Thymus (tissue), 14 donors: ENCODE measurements at places on chromosomes 12 and 14. TPM values are rescaled to one million over a fixed set of nuclear protein-coding genes. Genes with fewer than 3 reads are reported as not detected.
A peak's percentile ranks its signal among the peaks of the same experiment; 100 is the strongest.

Gene GRIP1
- total RNA-seq: 3.9 TPM

GRCh38 chr14:38662781-38663180 is 406.9 kb upstream of the CLEC14A start:
- no peak for DNase-seq
- H3K4me3 ChIP-seq: no peak overlapping the region
- no peak overlapping the region for H3K27ac ChIP-seq
- no peaks in the 10 kb centered on the region for H3K4me1 ChIP-seq

Gene SERPINA5
- 0.24 TPM for total RNA-seq

GRCh38 chr12:131436922-131437705 is 273.8 kb upstream of the SFSWAP start:
- no peaks in the 10 kb centered on the region for H3K4me1 ChIP-seq
- H3K27ac ChIP-seq: no peak overlapping the region
- no peak overlapping the region for H3K4me3 ChIP-seq
- H3K27me3 ChIP-seq: peaks cover 23% of the 10 kb centered on the region
- H3K36me3 ChIP-seq: no peaks in the 10 kb centered on the region

Gene CLEC9A
- total RNA-seq: 16.2 TPM

Gene CLEC1A
- total RNA-seq: 42.5 TPM

DNA sequence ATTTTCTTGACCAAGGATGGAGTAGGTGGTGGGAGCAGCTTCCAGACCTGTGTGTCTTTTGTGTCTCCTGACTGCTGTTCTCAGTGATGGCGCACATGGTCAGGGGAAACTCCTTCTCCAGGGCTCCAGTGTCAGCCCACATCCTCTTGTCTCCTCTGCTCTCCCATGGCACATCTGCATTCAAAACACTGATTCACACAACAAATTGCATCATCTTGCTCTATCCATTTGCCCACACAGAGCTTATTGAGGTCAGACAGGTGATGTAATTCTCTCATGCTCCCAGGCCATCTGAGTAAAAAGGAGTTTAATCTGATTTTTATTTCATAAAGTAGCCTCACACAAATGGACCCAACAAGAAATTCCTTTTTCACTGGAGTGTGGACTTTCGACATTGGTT is 21.8 kb upstream of the TMEM132C start:
- H3K27ac ChIP-seq: no peak overlapping the region
- no peaks in the 10 kb centered on the region for H3K4me1 ChIP-seq
- H3K4me3 ChIP-seq: no peak overlapping the region
- no peak for DNase-seq
- no peaks in the 10 kb centered on the region for H3K36me3 ChIP-seq

Gene P2RX7
- 1.7 TPM for total RNA-seq

Gene SPRYD4
- total RNA-seq: 1.2 TPM

DNA sequence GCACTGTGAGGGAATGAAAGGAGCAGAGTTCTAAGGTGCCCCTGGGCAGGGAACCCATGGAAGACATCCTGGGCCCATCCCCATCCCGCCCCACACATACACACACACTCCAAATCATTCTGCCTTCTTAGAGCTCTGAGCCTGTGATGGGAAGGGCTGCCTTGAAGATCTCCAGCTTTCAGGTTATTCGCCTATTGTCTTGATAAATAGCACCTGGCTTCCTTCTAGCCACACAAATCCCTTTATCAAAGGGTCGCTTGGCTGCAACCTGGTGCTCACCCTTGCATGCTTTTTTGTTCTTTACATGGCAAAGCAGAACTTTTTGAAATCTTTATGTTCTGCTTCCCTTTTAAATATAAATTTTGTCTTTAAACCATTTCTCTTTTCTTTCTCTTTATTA is 112.2 kb upstream of the TMTC1 start:
- H3K4me1 ChIP-seq: no peaks in the 10 kb centered on the region
- no peak overlapping the region for H3K27ac ChIP-seq
- no peaks in the 10 kb centered on the region for H3K27me3 ChIP-seq
- H3K4me3 ChIP-seq: no peak overlapping the region
- H3K36me3 ChIP-seq: no peaks in the 10 kb centered on the region
- no peak for DNase-seq

- no peaks in the 10 kb centered on the region for H3K36me3 ChIP-seq
- DNase-seq: no peak
- no peaks in the 10 kb centered on the region for H3K4me1 ChIP-seq
These were observed 103.3 kb downstream of the C12orf75 start for GRCh38 chr12:105433804-105434203.

DNA sequence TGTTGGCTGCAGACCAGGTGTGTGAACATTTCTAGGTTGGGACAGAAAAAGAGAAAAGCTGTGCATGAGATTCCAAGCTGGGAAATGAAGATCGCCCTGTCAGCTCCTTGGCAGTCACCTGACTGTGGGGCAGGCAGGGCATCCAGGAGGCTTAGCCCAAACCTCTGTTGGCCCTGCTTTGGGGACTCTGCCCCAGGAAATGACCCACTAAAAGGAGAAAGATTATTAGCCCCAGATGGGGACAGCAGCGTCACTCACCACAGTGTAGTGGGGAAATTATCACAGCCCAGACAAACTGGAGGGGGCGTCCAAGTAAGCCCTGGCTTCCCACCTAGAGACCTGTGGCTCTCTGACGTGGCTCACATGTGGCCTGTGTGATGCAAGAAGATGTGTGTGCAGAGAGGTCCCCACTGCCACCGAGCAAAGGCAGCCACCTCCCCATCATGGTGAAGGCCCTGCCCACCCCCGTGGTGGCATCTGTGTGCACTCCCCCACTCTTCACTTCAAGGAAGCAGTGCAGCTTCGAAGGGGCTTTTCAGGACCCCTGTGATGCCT is 39.1 kb downstream of the DIO3 start:
- H3K4me1 ChIP-seq: peaks cover 5% of the 10 kb centered on the region
- no peak overlapping the region for H3K27ac ChIP-seq
- no peaks in the 10 kb centered on the region for H3K36me3 ChIP-seq

DNA sequence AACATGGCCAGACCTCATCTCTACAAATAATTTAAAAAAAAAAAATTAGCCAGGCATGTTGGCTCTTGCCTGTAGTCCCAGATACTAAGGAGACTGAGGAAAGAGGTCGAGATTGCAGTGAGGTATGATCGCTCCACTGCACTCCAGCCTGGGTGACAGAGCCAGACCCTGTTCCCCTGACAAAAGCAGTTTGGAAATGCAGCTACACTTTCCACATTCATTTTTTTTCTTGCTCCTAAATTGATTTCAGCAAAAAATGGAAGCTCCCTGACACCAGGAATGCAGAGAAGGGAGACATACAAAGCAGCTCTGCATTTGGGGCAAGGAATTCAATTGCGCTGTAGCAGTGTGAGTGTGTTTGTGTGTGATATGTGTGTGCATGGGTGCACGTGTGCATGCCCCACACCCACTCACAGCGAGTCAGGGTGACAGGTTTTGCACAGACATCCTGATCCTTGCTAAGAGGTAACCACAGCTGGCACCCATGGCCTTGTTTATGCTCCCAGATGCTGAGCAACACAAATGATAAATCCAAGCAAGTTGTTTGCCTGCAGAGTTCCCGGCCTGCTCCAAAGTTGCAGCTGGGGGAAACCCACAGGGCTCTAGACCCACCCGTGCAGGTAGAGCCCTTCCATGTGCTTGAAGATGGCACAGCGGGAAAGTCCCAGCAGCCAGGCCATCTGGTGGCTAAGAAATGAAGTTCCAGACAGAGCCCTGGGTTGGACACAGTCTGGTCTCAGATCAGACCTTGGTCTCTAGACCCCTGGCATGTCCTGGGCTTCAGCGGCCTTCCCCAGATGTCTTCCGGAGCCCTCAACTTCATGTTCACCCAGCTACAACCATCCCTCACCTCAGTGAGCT is 25.9 kb upstream of the BDKRB2 start:
- no peak for DNase-seq
- peaks cover 12% of the 10 kb centered on the region for H3K4me1 ChIP-seq
- no peak overlapping the region for H3K4me3 ChIP-seq
- no peaks in the 10 kb centered on the region for H3K27me3 ChIP-seq

- H3K4me1 ChIP-seq: peaks cover 17% of the 10 kb centered on the region
- DNase-seq: no peak
- no peaks in the 10 kb centered on the region for H3K36me3 ChIP-seq
- no peaks in the 10 kb centered on the region for H3K27me3 ChIP-seq
- H3K27ac ChIP-seq: peak overlapping the region; percentile 26
- H3K4me3 ChIP-seq: no peak overlapping the region
These were observed 37.4 kb downstream of the SUSD6 start for GRCh38 chr14:69648480-69649451.

Gene NID2
- total RNA-seq: 7.5 TPM

DNA sequence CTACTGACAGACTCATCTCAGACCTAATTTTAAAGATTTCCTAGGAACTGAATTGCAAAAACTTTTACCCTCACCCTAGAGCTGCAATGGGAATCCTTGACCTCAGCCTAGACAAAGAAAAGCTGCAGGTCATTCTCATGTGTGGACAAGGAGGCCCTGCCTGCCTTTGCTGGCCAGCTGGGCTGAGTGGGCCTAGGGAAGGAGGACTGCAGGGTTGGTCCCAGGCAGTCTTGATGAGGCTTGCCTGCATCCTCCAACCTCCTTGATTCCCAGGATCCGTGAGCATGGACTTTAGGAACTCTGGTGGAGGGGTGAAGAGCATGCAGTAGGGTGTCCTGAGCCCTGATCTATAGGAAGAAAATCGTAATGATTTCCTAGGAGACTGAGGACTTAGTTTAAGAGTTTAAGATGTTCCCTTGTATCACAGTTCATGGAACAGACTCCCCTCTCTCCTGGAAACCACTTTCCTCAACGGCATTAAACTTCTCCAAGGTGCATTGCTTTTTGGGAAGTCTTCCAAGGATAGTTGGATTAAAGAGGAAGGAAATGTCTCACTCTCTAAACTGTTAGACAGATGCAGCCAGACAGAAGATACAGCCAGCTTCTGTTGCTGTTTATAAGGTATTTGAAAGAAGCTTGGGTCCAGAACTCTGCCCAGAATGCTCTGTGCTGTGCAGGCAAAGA is 55.4 kb upstream of the DDX11 start:
- H3K4me3 ChIP-seq: no peak overlapping the region
- no peak for DNase-seq
- H3K4me1 ChIP-seq: peaks cover 61% of the 10 kb centered on the region
- peak overlapping the region; percentile 35 for H3K27ac ChIP-seq
- H3K36me3 ChIP-seq: no peaks in the 10 kb centered on the region

DNA sequence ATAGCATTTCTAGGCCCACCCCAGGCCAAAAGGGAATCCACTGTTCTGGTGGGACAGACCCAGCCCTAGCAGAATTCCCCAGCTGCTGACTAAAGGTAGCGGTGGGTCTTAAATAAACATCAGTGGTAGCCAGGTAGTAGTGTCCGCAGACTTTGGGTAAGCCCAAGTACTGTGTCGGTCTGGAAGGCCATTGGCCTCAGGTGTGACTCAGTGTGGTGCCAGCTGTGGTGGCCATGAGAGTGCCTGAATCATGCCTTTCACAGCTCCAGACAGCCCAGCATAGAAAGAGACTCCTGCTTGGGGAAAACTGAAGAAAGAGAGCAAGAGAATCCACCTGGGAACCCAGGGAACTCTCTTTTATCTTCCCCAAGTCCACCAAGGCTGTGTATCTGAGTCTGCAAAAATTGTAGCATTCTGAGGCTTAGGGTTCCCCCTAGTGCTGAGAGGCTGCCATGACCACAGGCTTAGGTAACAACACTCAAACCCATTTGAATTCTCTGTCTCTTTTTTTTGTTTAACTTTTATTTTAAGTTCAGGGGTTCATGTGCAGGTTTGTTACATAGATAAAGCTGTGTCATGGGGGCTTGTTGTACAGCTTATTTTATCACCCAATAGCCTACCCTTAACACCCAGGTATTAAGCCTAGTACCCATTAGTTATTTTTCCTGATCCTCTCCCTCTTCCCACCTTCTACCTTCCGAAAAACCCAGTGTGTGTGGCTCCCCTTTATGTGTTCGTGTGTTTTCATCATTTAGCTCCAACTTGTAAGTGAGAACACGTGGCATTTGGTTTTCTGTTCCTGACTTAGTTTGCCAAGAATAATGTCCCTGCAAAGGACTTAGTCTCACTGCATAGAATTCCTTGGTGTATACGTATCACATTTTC is 16.7 kb upstream of the CD163L1 start:
- H3K4me3 ChIP-seq: no peak overlapping the region
- DNase-seq: peak; percentile 37
- H3K27ac ChIP-seq: no peak overlapping the region
- no peaks in the 10 kb centered on the region for H3K4me1 ChIP-seq
- H3K36me3 ChIP-seq: no peaks in the 10 kb centered on the region

DNA sequence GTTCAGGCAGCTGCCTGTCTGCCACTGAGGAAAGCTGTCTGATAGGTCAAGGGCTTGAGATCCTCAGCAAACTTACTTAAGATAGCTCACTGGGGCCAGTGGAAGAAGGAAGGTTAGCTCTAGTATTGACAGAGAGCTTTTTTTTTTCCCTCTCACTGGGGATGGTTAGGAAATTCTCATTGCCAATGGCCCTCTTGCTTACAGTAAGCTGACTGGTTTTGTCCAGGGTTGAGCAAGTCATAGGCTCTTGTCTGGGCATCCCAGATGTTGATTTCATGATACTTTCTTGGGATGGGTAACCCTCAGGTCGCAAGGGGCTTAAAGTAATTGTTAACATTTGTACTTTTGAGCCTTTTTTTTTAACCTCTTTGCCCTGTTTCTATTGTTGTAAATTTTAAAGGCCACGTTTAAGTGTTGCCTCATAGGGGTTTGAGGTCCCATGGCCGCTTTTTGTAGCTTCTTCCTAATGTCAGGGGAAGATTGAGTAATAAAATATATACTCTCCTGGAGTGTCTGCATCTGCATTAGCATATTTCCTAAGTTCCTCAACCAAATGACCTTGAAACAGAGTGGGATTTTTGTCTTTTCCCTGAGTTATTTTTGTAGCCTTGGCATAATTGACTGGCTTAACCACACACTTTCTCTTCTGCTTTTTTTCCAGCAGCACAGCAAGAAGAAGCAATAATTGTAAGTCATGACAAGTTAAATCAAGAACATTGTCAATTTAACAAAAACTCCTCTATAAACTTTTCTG is 716.0 kb downstream of the LRFN5 start:
- H3K4me1 ChIP-seq: no peaks in the 10 kb centered on the region
- DNase-seq: no peak
- H3K27me3 ChIP-seq: no peaks in the 10 kb centered on the region
- H3K27ac ChIP-seq: no peak overlapping the region

GRCh38 chr14:34093883-34094282 is 143.0 kb upstream of the EGLN3 start:
- no peak for DNase-seq
- no peaks in the 10 kb centered on the region for H3K36me3 ChIP-seq
- no peak overlapping the region for H3K27ac ChIP-seq
- H3K27me3 ChIP-seq: no peaks in the 10 kb centered on the region
- H3K4me3 ChIP-seq: no peak overlapping the region

DNA sequence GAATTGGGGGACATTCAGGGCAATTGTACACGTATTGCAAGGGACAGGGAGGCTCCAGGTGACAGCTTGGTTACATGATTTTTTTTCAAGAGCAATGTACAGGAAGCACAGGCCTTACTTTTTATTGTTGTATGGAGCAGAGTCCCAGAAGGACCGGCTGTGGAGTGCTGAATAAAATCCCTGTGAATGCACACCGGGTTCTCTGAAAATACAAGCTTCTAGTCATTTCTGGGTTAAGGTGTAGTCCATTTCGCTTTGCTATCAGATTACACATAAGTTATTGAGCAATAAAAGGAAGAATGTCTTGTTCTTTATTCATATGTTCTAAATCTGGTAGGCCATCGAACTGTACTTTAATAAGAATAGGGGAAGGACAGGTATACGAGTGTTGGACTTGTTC is 52.2 kb downstream of the PDE3A start:
- no peak overlapping the region for H3K27ac ChIP-seq
- H3K36me3 ChIP-seq: no peaks in the 10 kb centered on the region
- no peaks in the 10 kb centered on the region for H3K27me3 ChIP-seq
- no peaks in the 10 kb centered on the region for H3K4me1 ChIP-seq

- DNase-seq: no peak
- H3K27me3 ChIP-seq: no peaks in the 10 kb centered on the region
- no peak overlapping the region for H3K27ac ChIP-seq
- no peaks in the 10 kb centered on the region for H3K4me1 ChIP-seq
- H3K4me3 ChIP-seq: no peak overlapping the region
These were observed 854.9 kb downstream of the RPS29 start for GRCh38 chr14:48731260-48731659.

Gene PROX2
- 0.14 TPM for total RNA-seq

Gene LTB4R
- total RNA-seq: 4.4 TPM
